ENCODE measurements at places on chromosomes 1 and 21.

DNA sequence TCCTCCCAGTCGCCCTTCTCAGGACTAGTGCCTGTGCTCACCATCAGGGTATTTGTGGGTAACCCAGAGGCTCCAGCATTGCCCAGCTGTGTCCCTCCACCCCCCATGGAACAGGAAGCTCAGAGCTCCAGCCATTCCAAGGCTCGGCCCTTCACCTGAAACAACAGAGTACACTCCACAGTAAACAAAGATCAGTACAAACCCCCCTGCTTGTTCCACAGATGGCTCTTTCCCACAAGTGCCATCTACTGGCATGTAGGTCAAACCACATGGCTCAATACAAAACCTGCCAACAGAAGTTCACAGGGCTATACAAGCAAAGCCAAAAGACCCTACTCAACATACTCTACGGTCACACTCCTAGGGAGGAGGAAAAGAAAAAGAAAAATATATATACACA is 258.7 kb downstream of the AGBL4 start:
- DNase-seq, result no peak

GRCh38 chr1:28718586-28719331 is 18.0 kb upstream of the YTHDF2 start:
- no peak for DNase-seq

DNA sequence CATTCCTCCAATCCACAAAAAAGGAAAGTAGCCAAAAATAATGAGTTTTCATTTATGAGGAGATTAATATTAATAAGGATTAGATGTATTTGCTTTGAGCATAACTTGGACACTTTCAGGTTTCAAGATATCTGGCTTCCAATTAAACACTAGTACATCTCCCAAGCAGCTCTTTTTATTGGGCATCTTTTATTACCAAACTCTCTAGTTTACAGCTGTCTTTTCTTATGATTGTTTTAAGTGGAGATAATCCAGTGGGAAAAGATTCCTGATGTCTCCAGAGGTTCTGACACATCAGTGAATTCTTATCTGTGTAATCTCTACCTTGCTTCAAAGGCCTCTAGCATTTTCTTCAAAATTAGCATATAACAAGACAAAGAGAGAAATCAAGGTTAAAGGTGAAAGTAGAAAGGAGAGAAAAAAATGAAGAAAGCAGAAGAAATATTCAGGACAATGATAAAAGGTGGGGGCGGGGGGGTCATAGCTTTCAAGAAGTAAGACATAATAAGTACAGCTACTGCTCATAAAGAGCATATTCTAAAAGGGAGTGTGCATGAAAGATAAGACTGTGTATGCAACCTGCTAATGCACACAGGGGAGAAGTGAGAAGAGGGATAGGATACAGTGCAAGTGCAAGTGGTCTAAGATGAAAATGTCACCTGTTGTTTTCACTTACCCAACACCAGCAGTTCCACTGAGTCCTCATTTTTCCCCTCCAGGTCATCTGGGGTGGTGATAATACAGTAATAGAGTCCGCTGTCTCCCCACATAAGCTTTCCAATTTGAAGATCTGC is 19.1 kb downstream of the ILDR2 start:
- DNase-seq, result no peak

- no peak for DNase-seq
Measured at GRCh38 chr1:64597113-64597512, 127.2 kb downstream of the CACHD1 start.

DNA sequence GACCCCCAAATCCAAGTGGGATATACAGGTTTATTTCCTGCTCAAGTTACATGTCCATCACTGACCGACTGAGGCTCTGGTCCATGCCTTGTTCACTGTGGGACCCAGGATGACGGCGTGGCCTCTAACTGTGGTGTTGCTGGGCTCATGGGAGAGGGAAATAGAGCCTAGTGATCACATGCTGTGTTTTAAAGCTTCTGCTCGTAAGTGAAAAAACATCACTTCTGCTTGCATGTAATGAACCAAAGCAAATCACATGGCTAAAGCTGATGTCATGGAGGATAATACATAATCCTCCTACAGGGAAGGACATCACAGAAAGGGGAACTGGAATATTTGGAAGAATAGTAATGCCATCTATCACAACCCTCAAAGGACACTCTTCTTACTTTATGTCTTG is 107.6 kb downstream of the FASLG start:
- no peak for DNase-seq

All from transverse colon (tissue), 4 donors.